ENCODE measurements at places on chromosomes 2 and 18. TPM values are rescaled to one million over a fixed set of nuclear protein-coding genes. Genes with fewer than 3 reads are reported as not detected.

The IL36G gene
- not detected for total RNA-seq

The SH3RF3 gene
- under 0.01 TPM for total RNA-seq

The SCN7A gene
- total RNA-seq: 1.8 TPM

The DNAH7 gene
- total RNA-seq: 7.9 TPM

The CAPN14 gene
- 0.20 TPM for total RNA-seq

The SLC14A1 gene
- total RNA-seq: 0.17 TPM

The UBE2E3 gene
- 75.2 TPM for total RNA-seq

The ACP1 gene
- 117 TPM for total RNA-seq

The PSTPIP2 gene
- total RNA-seq: 21.9 TPM

The RAB6D gene
- 0.10 TPM for total RNA-seq

The ITGB6 gene
- 383 TPM for total RNA-seq

The UGT1A8 gene
- 0.35 TPM for total RNA-seq

The FN1 gene
- 4,728 TPM for total RNA-seq

The NAGK gene
- total RNA-seq: 63.7 TPM

The DPP4 gene
- 65.7 TPM for total RNA-seq

The SP140L gene
- total RNA-seq: 5.4 TPM

The LRRTM1 gene
- not detected for total RNA-seq

The GALNT13 gene
- 0.52 TPM for total RNA-seq

The NT5DC4 gene
- total RNA-seq: not detected

The COLEC11 gene
- total RNA-seq: not detected

The RUFY4 gene
- total RNA-seq: not detected

The PSMA8 gene
- not detected for total RNA-seq

The RAX gene
- not detected for total RNA-seq

The OSBPL6 gene
- 2.3 TPM for total RNA-seq

The SF3B6 gene
- 133 TPM for total RNA-seq

The MZT2A gene
- 62.6 TPM for total RNA-seq

The ABHD1 gene
- total RNA-seq: not detected

The SERPINB3 gene
- 1.9 TPM for total RNA-seq

The ERFE gene
- 10.4 TPM for total RNA-seq

The SCTR gene
- not detected for total RNA-seq

The CXCR1 gene
- total RNA-seq: not detected

The FZD7 gene
- total RNA-seq: 55.2 TPM

The CIB4 gene
- not detected for total RNA-seq

The ACTG2 gene
- total RNA-seq: 0.15 TPM

The LANCL1 gene
- total RNA-seq: 95.0 TPM

The SPP2 gene
- total RNA-seq: not detected

The PLGLB2 gene
- 1.3 TPM for total RNA-seq
